NCI-H1930 (cell line): ENCODE measurements at places on chromosomes 6 and 20.

DNA sequence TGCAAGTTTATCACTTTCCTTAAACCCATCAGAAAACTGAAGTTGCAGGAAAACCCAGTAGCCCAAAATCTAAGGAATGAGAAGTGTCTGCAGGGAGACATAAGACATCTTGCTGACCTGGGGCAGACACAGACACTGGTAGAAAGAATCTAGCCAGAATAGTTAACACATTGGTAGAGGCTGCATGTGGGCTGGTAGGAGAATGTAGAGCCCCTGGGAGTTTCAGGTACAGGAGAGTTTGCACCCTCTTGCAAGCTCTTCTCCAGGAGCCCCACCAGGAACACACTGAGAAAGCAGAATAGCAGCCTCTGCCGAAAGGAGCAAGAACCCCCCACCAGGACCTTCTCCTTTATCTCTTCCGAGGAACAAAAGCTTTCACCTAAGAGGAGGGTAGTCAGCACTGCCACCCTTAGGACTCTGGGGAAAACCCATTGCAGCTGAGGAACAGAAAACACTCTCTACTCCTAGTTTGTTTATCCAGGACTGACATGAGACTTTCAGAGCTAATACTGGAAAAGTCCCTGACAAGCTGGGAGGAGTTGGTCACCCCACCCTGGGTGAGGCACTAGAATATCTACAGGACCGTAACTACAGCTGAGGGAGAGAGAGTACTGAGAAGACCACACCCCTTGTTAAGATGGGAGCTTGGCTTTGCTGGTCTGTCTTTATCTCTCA is 10.5 kb upstream of the OGFRL1 start:
- no peak for DNase-seq

DNA sequence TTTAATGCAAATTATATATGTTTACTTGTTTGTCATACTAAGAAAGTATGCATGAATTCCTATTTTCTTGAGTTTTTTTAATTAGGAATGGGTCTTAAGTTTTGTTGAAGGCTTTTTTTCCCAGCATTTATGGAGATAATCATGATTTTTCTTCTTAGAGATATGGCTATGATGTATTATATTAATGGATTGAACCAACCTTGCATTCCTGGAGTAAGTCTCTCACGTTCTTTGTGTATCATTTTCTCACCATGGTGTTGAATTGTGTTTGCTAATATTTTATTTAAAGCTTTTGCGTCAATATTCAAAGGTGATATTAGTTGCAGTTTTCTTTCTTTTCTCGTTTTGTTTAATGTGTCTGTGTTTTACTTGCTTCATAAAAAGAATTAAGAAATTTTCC is 48.4 kb upstream of the SLC35D3 start:
- DNase-seq, result no peak

DNA sequence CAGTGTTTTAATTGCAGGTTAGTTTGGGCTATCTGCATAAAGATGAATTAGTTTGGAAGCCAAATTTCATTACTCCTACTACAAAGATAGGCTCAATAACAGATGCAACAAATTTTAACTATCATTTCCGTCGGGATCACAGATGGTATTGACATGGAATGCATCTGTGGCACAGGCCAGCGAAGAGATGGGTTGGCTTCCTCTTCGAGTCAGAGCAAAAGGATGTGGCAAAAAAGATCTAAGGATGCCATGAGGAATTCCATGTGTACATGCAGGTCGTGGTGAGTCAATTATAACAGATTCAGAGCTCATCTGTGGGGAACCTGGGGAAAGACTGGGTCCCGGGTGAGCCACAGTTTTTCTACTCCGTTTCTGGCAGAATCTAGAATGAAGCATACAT is 83.0 kb upstream of the CITED2 start:
- no peak for DNase-seq

- DNase-seq, result no peak
Measured at GRCh38 chr6:84027340-84028181, 6.0 kb upstream of the MRAP2 start.

GRCh38 chr6:81894788-81895271 is 142.3 kb upstream of the TENT5A start:
- DNase-seq, result no peak

GRCh38 chr6:24613361-24614042 is 32.5 kb downstream of the KIAA0319 start:
- DNase-seq, result no peak

DNA sequence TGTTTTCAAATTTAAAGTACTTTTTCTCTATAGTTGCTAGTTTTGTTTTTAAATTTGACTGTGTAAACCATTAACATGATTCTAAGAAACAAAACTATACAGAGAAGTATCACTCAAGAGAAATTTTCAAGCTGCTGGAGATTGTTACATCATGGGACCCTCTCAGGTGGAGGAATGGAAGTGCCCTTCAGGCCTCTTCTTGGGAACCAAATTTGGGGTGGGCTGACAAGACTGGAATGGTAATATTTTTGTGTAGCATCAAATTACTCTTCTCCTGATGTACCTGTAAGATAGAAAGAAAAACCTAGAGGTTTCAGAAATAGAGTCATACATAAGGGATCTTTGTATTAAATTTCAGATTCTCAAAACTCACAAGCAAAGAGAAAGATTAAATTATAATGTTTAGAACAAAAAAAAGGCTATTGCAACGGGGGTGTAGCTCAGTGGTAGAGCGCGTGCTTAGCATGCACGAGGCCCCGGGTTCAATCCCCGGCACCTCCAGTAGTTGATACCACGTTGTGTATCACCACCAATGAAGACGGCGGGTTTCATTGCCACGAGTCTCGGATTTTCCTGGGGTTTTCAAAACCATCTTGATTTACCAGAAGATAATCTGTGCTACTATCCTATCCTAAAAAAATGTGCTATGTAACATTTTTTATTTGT is 193.7 kb downstream of the GPX5 start:
- no peak for DNase-seq
